ENCODE measurements at places on chromosomes 3 and 15.

DNA sequence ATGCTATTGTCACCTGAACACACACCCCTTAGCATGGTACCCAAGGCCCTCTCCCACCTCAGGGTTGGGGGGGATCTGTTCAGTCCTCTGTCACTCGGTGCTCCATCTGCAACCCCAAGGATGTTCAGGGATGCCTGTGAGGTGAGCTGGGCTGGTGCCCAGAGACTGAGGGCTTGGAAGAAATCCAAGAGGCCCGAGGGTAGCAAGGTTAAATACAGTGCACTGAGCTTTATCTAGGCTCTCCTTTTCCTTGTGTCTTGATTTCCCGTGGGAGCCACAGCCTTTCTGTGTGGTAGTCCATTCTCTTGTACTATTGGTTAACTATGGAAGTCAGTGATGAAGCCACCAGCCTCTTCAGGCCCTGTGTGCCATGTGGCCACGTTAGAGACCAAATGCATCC, 18.7 kb upstream of the WNT5A start:
- DNase-seq = no peak

GRCh38 chr3:191428177-191428576, 32.8 kb upstream of the PYDC2 start:
- DNase-seq = no peak

- DNase-seq = no peak
Observed at GRCh38 chr3:194269610-194270145, 81.5 kb downstream of the CPN2 start.

DNA sequence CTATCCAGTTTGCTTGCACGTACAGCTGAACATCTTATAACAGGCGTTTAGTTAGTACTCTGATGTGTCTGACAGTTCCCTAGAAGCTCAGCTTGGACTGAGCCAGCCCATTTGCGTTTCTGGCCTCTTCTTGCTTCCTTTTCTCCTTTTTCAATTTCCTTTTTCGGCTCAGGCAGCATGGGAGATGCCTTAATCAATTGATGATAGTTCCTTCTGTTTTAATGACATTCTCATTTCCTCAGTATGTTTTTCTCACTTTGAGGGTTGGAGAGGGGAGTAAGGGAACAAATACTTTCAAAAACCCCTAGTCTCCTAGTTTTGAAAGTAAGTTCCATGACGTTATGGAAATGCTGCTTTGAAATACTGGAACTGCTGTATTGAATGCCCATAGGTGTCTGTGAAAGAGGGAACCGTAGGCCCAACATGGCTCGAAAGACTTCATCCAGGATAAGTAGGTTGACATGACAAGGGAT, 18.9 kb downstream of the IL1RAP start:
- no peak for DNase-seq

- DNase-seq = no peak
Observed at GRCh38 chr3:149216193-149216869, 5.3 kb downstream of the CP start.

DNA sequence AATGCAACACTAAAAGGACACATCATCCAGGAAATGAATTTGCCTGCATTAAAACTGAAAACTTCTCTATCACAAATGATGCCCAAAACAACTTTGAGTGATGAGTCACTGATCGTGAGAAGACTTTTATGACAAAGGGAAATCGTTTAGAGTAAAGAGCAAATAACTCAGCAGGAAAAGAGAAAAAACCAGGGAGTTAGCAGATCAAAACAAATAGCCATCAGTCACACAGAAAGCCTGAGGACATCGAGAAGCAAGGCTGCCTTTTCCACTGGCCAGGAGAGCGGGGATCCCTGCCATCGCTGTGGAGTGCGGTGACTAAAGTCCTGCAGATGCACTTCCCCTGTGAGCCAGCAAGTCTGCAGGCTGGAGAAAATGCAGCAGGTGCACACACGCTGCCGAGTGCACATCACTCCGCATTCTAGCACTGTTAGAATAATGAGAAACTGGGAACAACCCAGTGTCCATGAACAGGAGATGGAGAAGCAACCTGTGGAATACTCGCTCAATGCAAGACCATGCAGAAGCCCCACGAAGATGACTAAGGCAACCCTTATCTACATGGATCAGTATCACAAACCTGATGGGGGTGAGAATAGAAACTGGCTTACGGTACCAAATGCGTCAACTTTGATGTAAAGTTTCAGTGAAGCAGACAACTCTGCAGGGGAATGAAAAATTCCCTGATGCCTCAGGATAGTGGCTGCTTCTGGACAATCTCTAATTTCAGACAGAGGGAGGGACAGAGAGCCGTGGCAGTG, 86.4 kb downstream of the NSMCE3 start:
- DNase-seq = no peak

DNA sequence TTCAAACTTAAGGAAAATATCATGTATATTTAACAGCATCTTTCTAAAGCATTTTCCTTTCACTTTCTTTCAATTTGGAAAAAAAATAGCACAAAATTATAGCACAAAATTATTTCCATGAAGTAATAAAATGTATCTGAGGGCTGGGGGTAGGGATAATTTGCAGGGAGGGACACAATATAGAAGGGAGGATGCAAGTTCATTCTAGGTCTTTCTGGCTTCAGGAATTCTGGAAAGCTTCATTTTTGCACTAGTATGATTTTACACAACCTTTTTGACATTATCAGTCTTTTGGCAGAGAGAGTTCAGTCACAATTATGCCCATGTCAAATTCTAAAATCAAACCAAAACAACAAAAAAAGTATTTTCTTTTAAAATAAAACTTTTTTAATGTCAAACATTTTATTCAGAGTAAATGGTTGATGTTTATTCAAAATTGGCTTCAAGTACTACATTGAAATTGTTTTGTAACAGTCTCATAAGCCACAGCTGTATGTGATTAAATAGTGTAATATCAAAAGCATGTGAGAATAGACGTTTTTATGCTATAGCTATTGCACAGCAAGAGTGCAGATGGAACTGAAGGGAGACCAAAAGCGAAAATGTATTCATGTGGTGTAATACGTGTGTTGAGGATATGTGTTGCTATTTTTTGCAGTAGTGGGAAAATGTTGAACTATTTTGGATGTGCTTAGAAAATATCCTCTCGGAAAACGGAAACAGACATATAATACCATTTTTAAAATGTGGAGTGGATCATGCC, 5.8 kb downstream of the RBMS3 start:
- DNase-seq = no peak

GRCh38 chr3:140344082-140344454, 333.8 kb upstream of the TRIM42 start:
- DNase-seq = no peak
